ENCODE measurements at places on chromosomes 5 and 9.

GRCh38 chr5:75567710-75568109 is 43.5 kb upstream of the ANKDD1B start:
- no peak for DNase-seq

GRCh38 chr5:99590806-99591205 is 662.0 kb upstream of the CHD1 start:
- DNase-seq: no peak

GRCh38 chr9:85142496-85142911 is 473.0 kb downstream of the NTRK2 start:
- DNase-seq: no peak

DNA sequence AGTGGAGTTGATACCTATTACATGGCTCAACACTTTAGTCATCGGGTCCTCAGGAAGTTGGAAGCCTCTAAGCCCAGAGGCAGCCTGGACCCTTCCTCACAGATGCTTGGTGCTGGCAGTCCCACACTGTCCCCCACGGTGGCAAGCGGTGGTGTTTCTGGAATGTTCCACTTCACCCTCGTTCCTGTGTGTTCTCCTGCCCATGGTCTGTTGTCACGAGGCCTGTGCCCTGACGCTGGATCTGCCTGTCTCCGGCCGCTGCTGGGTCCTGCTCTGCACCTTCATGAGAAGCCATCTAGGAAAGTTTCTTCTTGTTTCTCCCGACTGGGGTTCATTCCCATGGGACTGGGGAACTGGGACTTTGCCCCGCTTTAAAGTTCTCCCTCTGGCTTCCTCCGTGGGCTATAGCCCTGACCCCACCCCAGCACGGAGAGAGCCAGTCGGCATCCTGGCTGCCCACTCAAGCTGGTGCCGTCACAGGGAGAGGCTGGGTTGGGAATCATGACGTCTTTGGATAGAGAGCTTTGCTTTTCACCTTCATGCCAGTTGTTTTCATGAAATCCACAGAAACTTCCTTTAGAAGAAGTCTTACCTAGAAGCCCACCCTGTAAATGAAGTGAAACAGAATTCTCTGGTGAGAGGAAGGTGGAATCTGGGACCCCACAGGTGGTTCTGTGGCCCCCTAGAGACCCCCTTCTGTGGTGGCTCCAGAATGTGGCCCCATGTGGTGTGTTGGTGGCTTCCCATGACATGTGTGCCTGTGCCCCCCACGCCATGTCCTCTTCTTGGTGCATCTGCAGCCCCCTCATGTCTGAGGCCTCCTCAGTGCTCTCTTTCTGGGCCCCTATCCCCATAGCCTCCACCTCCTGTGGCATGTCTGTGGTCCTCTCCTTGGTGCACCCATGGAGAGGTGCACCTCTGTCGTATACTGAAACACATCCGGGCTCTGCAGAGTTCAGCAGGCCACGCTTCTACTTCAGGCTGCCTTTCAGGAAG is 43.8 kb downstream of the TRIP13 start:
- no peak for DNase-seq

DNA sequence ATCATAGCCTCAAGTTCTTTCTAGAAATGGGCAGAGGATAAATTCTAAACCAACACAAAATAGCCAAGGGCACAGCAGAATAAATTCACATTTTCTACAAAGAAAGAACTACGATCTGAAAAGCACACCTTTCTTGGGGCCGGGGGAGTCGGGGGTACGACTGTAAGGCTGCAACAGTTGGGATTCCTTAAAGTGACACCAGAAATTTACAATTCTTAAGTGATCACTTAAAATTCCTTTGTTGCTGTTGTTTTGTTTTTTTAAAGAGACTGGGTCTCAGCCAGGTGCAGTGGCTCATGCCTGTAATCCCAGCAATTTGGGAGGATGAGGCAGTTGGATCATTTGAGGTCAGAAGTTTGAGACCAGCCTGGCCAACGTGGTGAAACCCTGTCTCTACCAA is 95.8 kb downstream of the CDK5RAP2 start:
- no peak for DNase-seq

DNA sequence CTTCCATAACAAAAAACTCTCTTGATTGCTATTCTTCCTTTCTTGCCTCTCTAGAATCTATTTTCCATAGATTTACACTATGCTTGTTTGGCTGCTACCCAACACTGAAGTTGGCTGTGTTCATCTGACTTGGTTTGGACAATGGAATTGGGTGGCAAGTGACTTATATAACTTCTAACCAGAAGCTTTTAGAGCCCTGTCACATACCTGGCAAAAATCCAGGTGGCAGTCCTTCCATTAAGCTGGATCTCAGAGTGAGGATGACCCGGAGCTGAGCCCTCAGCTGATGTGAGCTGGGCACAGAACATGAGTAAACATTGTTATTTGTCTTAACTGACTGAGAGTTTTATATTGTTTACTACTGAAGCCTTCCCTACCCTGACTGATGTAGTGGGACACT is 225.7 kb downstream of the TLR4 start:
- no peak for DNase-seq

GRCh38 chr9:70540016-70540415 is 125.6 kb upstream of the KLF9 start:
- DNase-seq: no peak

DNA sequence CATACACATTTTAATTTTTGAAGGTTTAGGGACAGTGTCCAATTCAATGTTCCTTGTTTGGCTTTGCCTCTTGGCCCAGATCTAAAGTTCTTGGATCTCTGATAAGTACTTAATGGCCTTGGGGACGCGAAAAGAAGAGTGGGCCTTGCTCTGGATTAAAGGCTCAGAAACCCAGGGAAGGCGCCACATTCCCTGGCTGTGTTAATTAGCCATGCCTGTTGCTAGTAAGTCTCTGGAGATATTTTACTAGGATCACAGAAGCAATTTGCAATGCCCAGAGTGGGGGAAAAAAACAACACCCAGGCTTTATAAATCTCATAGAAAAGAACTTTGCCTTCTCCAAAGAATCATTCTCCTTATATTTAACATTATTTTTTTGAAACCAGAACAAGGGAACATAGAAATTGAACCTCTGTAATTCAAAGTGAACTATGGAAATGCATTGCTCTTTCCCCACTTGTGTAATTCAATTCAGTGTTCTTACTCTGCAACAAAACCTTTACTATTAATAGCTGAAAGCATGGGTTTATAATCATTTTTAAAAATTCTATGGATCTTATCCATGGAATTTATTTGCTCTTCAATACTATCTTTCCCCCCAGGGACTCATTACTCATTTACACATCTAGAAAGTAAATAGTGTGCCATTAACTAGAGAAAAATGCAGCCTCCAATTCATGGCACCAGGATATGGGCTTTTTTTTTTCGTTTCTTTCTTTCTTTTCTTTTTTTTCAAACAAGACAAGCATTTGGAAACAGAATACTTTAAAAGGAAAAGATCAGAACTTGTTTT is 172.2 kb upstream of the ANKRD55 start:
- no peak for DNase-seq

DNA sequence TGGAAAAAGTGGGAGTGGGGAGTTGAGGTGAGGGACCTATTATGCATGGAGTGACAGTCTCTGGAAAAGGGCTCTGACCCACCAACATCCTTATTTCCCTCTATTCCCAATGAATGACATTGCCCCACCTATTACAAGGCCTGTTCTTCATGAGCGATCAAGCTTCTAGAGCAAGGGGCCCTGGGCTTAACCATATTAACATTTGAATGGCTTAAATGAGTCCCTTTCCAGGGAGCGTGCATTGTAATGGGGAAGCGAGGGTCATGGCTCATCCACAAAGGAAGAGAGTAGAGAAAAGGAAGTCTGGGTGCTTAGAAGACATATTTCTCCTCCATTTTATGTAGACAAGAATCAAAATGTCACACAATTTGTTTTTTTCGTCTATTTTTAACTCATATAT is 255.5 kb downstream of the CAAP1 start:
- no peak for DNase-seq

DNA sequence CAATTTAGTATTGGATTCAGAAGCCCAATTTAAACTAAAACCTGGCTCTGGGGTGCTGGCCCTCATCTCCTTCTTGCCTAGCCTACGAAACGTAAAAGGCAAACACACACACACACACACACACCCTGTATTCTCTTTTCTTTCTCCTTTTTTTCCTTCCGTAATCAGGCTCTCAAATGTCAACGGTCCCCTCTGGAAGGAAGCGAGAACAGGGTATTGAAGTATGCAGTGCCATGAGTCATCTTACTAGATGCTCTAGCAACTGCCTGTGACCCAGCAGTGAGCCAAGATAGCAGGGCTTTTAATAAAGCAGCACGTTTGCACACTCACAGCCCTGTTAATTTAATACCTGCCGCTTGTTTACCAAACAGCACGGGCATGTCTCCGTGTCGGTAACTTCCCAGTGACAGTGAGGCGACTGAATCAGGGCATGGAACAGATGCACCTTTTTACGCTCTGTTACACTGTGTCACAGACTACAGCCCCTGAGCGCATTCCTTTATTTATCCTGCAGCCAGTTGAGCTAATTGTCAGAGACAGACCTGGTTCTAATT is 243.8 kb downstream of the BNC2 start:
- no peak for DNase-seq

DNA sequence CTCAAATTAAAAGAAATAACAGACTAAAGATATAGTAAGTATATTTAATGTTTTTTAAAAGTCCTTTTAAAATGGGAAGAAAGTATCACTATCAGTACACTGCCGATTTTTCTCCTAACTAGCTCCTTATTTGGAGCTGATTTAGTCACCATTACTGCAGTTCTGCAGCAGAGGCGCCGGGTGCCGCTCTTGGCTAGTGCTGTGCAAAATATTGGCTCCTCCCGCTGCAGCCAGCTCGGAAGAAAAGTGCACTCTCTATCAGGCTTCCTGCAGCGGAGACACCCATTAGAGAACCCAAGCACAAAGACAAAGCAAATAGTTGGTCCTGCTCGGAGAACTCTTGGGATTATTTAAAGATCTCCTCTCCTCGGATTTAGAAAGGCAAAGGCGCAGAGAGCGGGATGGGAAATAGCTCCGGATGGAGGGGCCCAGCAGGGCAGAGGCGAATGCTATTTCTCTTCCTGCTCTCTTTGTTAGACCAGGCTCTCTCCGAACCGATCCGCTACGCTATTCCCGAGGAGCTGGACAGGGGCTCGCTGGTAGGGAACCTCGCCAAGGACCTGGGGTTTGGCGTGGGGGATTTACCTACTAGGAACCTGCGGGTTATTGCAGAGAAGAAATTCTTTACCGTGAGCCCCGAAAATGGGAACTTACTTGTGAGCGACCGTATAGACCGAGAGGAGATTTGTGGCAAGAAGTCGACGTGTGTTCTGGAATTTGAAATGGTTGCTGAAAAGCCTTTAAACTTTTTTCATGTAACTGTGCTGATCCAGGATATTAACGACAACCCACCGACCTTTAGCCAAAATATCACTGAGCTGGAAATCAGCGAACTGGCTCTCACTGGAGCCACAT is at the start of gene PCDHGB3:
TSS of gene PCDHGB3 (plus strand) at position 249 of the 855 bp plus-strand sequence. CDS start at position 402, 153 bp downstream.
- no peak for DNase-seq

DNA sequence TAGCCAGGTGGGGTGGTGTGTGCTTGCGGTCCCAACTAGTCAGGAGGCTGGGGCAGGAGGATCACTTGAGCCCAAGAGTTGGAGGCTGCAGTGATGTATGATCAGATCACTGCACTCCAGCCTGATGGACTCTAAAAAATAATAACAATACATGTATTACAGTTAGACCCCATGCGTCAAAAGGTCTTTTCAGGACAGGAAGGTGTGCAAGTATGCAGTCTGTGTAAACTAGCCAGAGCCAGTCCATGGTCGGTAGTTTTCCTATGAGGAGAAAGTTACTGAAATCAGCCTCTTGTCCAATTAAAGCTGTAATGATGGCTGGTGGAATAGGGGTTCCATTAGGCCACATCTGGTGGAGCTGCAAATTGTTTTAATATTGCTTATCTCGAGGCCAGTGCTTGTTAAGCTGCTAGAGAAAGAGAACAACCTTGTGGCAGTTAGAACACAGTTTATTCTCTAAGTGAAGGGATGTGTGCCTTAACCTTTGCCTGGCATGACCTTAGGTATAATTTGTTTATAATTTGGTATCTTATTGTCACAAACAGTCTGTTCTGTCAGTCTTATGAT is 1.5 kb upstream of the STOM start:
- DNase-seq: no peak

GRCh38 chr5:15261269-15261995 is 238.5 kb upstream of the FBXL7 start:
- no peak for DNase-seq

GRCh38 chr5:96835791-96836191 is 28.0 kb upstream of the ERAP1 start:
- DNase-seq: no peak

DNA sequence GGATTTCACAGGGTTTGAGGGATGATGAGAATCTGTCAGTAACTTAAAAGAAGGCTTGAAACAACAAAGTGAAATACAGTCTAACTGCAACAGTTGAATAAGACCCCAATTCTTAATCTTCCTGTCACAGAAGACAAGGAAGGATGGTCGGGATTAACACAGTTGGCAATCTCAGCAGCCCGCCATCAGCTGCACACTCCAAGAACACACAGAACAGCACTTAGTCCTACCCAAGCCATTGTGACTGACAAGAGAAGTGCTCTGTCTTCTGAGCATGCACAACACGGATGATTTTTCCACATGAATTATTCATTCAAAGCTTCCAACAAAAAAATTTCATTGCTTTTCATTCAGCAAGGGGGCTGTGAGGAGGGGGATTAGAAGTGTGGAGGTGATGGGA is 576.1 kb downstream of the TLE4 start:
- DNase-seq: no peak

- DNase-seq: no peak
These were observed 221.0 kb downstream of the ESM1 start for GRCh38 chr5:54764102-54765090.

- no peak for DNase-seq
These were observed 74.3 kb downstream of the COL23A1 start for GRCh38 chr5:178515776-178516503.

DNA sequence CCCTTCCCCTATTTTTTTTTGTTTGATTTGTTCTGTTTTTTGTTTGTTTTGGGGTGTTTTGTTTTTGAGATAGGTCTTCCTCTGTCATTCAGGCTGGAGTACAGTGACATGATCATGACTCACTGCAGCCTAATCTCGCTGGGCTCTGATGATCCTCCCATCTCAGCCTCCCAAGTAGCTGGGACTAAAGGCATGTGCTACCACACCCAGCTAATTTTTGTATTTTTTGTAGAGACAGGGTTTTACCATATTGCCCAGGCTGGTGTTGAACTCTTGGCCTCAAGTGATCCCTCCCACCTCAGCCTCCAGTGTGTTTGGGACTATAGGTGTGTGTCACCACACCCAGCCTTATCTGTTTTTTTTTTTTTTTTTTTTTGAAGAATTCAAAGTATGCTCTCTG is 605.4 kb downstream of the DNAH5 start:
- DNase-seq: no peak

DNA sequence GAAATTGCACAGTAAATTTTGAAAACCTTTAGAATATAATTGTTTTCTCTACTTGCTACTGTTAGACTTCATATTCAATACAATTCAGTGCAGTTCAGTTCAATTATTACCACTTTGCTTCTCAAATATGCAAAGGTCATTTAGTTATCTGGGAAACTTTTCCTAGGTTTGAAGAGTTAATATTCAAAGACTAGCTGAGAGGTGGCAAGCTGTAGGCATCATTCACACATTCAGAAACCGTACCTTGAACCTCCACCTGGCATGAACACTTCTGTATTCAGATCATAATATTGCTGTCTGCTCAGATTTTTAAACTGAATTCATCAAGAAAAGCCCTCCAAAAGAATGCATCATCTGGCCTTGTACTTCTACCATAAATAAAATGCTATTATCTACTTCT is 162.1 kb upstream of the PCSK5 start:
- DNase-seq: no peak

- DNase-seq: no peak
These were observed 256.3 kb downstream of the NFIB start for GRCh38 chr9:14057368-14058324.

GRCh38 chr5:150057052-150057451 is 29.3 kb downstream of the CSF1R start:
- DNase-seq: no peak

GRCh38 chr9:134455021-134455471 is 128.8 kb downstream of the RXRA start:
- no peak for DNase-seq

Measured in stimulated activated CD8-positive, alpha-beta memory T cell treated with anti-CD3 and anti-CD28 coated beads, Interleukin-7, amount 100 ng/mL, for 1 hour (primary cell).